ENCODE measurements at places on chromosomes 1 and 21.

DNA sequence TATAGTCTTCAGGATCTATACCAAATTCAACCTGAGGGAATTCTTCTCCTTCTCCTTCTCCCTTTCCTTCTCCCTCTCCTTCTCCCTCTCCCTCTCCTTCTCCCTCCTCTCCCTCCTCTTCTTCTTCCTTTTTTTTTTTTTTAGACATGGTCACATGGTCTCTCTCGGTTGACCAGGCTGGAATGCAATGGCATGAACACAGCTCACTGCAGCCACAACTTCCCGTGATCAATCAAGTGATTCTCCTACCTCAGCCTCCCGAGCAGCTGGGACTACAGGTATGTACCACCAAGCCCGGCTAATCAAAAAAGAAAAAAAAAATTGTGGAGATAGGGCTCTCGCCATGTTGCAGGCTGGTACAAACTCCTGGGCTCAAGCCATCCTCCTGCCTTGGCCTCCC lies 51.5 kb downstream of the DNAI4 start:
- DNase-seq: no peak

- DNase-seq: no peak
Observed at GRCh38 chr1:55506740-55507577, 291.8 kb upstream of the USP24 start.

DNA sequence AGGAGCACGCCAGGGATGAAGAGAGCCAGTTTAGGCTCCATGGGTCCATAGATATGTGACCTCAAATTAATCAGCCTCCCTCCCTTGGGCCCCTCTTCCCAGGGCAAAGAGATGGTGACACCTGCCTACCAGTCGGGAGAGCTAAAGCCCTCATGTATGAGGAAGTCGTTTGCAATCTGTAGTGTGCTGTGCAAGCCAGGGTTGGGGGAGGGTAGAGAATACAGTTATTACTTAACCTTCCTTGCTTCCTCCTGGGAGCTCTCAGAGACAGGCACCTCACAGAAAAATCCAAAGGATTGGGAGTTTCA lies 4.0 kb downstream of the PGLYRP4 start:
- DNase-seq: no peak

DNA sequence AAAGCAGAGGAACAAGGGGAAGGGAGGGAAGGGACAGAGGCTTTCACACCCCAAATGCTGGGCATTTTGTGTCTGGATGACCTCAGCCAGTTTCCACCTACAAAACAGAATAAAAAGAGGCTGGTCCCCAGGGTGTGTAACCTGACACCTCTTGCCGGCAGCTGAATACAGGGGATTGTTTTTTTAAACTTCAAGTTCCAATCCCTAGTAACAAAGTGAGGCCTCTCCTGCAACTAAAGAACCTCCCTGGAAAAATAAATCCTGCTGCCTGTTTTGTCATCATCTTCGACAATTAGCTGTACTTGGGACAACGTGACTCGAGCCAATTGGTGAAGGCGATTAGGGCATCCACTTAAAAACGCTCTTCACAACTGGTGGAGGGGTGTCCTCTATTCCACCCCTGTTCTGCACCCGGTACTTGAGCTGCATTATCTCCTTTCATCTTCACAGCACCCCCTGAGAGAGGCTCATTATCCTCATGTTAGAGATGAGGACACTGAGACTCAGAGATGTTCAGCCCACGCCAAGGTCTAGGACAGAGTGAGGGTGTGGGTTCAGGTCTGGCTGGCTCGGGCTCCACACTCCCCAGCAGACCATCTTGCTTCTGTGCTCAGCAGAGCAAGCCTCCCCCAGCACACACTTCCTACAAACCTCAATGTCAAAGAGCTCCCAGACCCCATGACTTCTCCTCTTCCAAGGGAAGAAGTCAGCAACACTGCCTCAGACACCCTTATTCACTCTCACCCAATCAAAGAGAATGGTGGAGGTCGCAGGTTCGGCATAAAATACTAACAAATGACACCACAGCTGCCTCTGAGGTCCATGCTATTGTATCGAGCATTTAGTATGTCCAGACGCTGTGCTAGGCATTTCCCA lies 15.2 kb downstream of the ITPKB start:
- DNase-seq: no peak

DNA sequence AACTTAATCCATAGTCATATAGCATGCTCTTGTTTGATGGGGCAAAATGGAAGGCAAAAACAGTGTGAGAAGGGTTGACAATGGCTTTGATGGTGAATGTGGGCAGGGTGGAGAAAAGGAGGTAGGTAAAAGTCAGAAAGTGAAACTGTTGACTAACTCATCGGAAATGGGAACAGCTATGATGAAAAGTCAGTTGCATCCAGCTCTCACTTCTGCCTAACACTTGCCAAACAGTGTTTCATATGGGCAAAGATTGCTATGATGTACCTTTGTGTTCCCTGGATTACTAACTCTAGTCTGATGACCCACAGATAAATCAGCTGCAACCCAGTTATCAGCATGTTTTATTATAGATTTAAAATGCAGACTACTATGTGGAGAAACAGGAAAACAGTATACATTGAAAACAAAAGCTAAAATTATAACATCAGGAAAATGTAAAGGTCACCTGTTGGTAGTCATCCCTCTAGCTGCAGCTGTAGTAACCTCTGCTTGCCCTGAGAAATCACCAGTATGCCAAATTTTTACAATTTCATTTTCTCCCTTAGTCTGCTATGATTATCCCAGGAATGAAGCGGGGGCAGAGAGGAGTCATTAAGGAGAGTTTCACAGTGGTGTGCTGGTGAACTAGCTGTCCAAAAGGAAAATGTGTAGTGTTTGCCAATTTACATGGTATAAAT lies 11.7 kb downstream of the TNFSF18 start:
- DNase-seq: no peak

- DNase-seq: no peak
Observed at GRCh38 chr1:201591981-201592380, 53.1 kb downstream of the NAV1 start.

- DNase-seq: no peak
Observed at GRCh38 chr1:159802111-159802510, at the start of gene FCRL6. FCRL6 (plus strand) TSS chr1:159802360; CDS start chr1:159802425, 65 bp downstream.

DNA sequence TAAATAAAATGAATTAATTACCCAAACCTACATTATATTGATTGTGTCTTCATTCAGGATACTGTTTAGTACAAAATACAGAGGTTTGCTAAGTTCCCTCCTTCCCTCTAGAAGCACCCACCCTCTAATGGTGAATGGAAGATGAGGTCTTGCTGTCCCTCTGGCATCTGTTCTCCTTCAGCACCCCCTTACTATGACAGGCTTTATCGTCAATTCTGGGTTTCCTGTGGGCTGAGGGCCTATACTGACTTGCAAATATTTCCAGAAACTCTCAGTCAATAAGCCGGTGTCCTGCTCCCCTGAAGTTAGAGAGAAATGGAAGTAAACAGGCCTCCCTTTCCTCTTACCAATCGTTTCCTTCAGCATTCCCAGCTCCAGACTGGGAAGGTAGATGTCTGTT lies 13.2 kb downstream of the LAX1 start:
- DNase-seq: no peak

- no peak for DNase-seq
Observed at GRCh38 chr1:14634486-14634885, 36.0 kb downstream of the KAZN start.

GRCh38 chr1:190170321-190170720 lies 307.3 kb downstream of the BRINP3 start:
- no peak for DNase-seq

- no peak for DNase-seq
Observed at GRCh38 chr1:115062542-115063004, 26.7 kb downstream of the TSPAN2 start.

DNA sequence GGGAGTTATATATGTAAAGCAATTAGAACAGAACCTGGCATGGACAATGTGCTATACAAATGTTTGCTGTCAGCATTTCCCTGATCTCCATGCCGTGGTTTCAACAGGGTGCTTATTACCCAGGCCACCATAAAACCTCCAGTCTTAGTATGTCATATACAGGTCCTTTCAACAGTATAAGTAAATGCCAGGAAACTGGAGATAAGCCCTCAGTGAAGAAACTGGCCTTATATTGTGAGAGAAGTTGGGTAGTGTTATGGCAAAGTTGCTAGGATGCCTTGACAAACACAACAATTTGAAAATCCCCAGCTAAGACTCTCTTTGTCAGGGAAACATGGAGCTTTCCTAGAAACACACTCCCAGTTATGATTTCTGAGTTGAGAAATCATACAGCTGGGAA lies 850.2 kb upstream of the ADAMTS5 start:
- no peak for DNase-seq

DNA sequence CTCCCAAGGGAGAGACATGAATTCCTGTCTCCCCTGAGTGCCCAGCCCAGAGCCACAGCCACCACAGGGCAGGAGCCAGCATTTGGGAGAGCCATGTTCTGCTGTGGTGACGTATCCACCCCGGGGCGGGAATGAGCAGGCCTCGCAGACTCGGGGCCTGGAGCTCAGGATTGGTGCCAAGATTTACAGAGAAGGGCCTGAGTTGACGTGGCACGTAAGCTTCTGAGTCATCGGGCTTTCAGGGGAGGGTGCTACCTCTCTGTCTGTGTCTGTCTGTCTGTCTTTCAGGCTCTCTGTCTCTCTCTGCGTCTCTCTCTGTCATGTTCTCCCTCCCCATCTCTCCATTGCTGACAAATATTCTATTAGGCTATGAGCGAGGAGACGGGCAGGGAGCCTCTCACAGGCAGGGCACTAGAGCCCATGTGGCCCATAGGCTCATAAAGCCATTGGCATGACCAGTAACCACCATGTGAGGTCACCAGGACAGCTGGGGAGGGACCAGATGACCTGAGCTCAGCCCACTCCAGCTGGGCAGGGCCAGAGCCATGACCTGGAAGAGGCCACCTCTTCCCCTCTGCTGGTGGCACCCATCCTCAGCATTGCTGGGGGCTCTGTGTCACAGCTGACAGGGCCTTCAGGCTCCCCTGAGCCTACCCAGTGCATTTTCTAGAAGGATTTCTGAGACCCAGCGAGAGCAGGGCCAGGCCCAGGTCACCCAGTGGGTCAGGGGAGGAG lies 300.0 kb upstream of the VAMP3 start:
- no peak for DNase-seq

- DNase-seq: no peak
Observed at GRCh38 chr1:201845331-201846083, 16.6 kb downstream of the IPO9 start.

DNA sequence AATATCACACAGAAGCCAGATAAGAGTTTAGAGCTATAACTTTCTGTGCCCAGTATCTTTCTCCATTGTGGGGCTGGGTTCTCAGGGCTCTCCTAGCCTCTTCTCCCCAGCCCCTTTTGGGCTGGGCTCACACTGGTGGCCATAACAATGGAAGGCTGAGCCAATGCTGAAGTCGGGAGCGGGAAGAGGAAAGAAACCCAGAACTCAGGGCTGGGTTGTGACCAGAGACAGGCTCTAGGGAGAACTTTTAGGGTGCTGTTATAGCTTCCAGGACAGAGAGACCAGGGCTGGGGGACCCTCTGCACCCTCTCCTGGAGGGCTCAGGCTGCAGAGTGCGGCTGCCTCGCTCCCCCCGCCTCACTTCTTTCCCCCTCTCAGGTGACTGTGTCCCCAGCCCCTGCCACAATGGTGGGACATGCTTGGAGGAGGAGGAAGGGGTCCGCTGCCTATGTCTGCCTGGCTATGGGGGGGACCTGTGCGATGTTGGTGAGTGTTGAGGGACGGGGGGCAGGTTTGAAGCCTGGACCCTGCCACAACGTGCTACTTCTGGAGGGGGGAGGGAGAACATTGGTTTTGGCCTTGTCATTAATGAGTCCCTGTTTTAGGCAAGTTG lies 14.1 kb downstream of the BCAN start:
- no peak for DNase-seq

DNA sequence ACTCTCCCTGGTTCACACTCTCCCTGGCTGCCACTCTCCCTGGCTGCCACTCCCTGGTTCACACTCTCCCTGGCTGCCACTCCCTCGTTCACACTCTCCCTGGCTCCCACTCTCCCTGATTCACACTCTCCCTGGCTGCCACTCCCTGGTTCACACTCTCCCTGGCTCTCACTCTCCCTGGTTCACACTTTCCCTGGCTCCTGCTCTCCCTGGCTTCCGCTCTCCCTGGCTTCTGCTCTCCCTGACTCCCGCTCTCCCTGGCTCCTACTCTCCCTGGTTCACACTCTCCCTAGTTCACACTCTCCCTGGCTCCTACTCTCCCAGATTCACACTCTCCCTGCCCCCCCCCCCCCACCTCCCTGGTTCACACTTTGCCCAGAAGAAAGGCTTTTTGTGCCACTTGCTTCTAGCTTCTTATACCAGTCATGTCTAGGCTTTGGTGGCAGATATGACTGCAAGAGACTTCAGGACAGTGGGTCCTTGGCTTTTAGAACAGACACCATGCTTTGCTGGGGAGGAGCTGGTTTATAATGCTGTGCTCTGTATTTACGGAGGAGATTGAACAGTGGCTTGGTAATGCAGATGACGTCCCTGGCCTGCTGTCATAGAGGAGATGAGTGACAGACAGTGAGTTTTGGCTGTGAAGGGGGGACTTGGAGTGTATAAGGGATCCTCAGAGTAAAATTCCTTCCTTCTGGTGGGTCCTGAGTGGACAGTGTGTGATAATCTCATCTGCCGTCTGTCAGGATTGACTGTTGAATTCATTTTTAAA lies 17.0 kb downstream of the COQ8A start:
- no peak for DNase-seq

GRCh38 chr1:154972213-154972516 lies 1.6 kb upstream of the SHC1 start:
- no peak for DNase-seq

Data from substantia nigra (tissue), 51 donors.